ENCODE measurements at places on chromosomes 5 and 9. TPM values are rescaled to one million over a fixed set of nuclear protein-coding genes. Genes with fewer than 3 reads are reported as not detected.

DNA sequence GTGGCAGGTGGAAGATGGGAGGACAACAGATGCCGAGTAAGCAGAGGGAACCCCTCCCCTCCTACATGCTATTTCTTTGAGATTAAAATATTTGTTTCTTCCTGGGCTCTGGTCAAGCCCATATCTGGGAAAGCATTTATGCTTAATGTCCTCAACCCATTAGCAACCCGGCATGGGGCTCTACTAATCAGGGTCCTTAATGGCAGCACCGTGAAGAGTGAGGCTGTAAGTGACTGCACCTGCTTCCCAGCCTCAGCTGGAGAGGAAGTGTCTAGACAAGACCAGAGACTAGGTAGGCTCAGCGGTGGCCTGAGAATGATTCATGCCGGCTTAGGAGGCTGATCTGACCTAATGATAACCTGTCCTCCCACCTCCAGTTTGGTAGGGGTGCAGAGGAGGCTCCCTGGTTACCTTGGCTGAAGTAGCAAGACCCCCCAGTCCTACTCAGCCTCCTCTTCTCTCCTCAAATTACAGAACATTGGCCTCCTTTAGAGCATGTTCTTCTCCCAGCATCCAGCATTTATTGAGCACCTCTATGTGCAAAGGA lies 61.3 kb upstream of the HSPA9 start:
- no peak for DNase-seq

EGR1 gene
- total RNA-seq, result 12.1 TPM

- no peak for DNase-seq
Observed at GRCh38 chr5:6236858-6237481, 141.4 kb downstream of the MED10 start.

- no peak for DNase-seq
Observed at GRCh38 chr9:29389421-29389820, 1816.1 kb upstream of the C9orf72 start.

TRPM6 gene
- not detected for total RNA-seq

DNA sequence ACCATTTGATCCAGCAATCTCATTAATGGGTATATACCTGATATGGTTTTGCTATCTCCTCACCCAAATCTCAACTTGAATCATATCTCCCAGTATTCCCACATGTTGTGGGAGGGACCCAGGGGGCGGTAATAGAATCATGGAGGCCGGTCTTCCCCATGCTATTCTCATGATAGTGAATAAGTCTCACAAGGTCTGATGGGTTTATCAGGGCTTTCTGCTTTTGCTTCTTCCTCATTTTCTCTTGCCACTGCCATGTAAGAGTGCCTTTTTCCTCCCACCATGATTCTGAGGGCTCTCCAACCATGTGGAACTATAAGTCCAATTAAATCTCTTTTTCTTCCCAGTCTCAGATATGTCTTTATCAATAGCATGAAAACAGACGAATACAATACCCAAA lies 74.5 kb upstream of the APC start:
- DNase-seq, result no peak

DNA sequence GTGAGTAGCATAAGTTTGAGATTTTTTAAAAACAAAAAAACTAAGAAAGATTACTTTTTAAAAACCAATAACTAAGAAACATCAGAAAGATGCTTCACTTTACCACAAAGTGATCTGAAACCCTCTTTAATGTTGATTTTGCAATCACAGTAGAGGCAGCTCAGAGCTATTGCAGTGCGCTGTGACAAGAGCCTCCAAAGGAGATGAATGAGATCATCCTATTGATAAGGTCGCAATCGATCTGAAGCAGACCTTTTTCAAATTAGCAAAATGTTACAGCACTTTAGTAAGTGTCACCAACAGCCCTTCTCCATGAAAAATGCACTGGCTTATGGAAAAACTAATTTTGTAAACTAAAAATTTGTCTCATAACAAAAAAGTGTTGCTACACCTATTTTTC lies 284.6 kb upstream of the EFNA5 start:
- no peak for DNase-seq

DNA sequence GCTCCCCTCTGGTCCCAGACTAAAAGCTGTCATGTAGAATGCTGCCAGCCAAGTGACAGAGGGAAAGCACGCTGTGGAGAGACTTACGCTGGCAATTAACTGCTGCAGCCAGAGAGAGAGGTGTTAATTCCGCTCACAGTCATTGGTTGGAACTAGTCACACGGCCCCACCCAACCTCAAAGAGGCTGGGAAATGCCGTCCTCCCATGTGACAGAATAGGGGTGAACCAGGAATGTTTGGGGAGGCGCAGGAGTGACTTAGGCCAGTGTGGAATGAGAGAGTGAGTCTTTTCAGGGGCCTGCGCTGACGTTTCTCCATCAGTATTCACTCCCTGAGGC lies 87.6 kb downstream of the AMBP start:
- no peak for DNase-seq

TERT gene
- not detected for total RNA-seq

GRCh38 chr9:16484744-16485143 lies 385.7 kb downstream of the BNC2 start:
- DNase-seq, result no peak

DNA sequence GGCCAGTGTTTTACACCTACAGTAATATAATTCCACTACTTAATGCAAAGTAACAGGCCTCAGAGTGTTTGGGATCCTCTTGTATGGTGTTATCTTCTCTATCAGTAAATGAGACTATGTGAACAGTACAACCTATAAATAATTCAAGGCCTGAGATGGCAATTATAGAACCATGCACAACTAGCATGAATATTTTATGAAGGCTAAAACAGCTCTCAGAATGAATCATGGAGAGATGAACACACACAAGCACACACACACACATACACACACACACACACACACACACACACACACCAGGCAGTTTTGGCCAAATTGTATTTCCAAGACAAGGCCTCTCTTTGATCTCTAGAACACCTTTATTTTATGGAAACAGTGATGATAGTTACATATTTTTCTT lies 224.9 kb downstream of the EBF1 start:
- DNase-seq, result no peak

- no peak for DNase-seq
Observed at GRCh38 chr5:62306896-62307689, 1.1 kb downstream of the KIF2A start.

- DNase-seq, result peak; percentile 34
Observed at GRCh38 chr9:89872913-89873707, 268.3 kb downstream of the GADD45G start.

- DNase-seq, result no peak
Observed at GRCh38 chr5:74113927-74114326, 487.9 kb downstream of the ARHGEF28 start.

DNA sequence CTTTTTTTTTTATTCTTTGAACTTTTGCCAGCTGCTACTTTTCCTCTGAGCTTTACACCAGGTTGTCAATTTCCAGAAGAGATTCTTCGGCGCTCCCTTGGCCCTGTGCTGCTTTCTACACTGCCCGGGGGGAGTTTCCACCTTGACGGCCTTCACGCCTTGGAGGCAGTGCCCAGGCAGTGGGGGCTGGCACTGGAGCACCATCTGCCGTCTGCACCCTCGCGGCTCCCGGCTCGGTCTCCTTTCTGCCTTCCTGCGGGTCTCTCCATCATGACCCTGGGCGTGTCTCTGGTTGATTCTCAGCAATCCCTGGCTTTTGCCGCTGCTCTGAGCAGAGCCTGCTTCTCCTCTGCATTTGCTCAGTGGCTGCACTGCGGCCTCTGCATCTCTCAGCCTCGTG lies 2.9 kb downstream of the SLC6A18 start:
- DNase-seq, result no peak

GRCh38 chr5:148687427-148687826 lies 33.1 kb upstream of the HTR4 start:
- DNase-seq, result peak; percentile 1

BASP1 gene
- total RNA-seq, result 0.43 TPM

PTGS1 gene
- not detected for total RNA-seq

Data from CD8-positive, alpha-beta T cell (primary cell).